OCI-M1 (cell line): ENCODE measurements at places on chromosomes 3 and 15.

- DNase-seq: no peak
Observed at GRCh38 chr3:159532577-159532976, 456.1 kb upstream of the IL12A start.

- no peak for DNase-seq
Observed at GRCh38 chr3:105580296-105580965, 213.7 kb downstream of the ALCAM start.

DNA sequence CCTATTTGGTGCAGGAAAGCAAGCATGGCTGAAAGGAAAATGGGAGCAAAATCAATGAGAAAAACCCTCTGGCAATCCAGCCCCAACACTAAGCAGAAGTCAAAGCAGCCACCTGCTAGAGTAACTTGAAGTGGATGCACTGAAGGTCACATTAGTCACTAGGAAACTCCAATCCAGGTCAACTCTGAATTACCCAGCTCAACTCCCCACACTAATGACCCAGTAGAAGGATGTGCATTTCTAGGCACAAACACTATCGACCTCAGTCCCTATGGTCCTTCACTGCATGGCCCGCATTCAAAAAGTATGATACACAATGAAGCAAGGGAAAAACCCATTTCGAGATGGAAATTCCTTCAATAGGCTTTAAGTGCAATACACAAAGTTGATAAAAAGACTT is 80.6 kb downstream of the RAD18 start:
- DNase-seq: no peak

- DNase-seq: peak; percentile 75
Observed at GRCh38 chr3:196662711-196663571, 23.4 kb downstream of the NRROS start.

GRCh38 chr3:184459355-184459754 is 79.5 kb downstream of the CHRD start:
- DNase-seq: no peak

DNA sequence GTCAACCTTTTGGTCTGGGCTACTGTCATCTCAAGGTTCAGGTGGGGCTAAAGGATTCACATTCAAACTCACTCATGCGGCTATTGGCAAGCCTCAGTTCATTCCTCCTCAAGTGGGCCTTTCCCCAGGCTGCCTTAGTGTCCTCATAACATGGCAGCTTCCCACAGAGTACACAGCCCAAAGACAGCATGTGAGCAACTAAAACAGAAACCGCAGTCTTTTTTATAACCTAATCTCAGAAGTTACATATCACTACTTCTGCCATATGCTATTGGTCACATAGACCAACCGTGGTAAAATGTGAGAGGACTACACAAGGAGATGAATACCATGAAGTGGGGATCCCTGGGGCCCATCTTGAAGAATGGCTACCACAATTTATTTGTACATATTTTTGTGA is 4.5 kb upstream of the CEP70 start:
- no peak for DNase-seq

DNA sequence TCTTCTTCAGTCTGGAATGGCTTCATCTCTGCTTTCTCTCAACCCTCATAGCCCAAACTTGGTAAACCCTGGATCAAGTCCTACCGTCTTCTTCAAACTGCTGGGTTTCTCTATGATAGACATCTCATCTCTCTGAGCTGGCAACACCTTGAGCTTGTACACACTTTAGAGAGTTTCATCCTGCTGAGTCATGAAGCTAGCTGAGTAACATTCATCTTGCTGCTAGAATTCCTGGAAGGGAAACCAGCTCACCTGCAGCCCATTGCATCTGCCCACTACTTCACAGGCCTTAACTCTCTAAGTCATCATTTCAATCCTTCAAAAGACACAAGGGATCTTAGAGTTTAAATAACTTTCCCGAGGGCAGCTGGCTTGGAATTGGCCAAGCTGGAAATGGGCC is 175.5 kb upstream of the RORA start:
- DNase-seq: no peak

GRCh38 chr3:26068890-26069289 is 279.0 kb downstream of the OXSM start:
- DNase-seq: no peak

GRCh38 chr3:54360320-54360719 is 238.0 kb downstream of the CACNA2D3 start:
- no peak for DNase-seq

DNA sequence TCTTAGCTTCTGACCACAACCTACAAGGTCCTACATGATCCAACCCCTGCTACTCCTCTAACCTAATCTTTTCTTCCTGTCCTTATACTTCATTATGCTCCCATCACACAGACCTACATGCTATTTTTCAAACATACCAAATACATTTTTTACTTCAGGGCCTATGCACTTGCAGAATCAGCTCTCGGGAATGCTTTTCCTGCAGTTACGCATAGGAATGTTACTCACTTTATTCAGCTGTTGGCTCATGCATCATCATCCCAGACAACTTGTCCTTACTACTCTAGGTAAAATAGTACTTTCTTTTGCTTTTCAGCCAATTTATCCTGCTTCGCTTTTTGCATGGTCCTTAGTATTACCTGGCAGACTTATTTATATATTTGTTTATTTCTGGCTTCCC is 105.6 kb downstream of the OXSM start:
- DNase-seq: no peak

- peak; percentile 33 for DNase-seq
Observed at GRCh38 chr15:50112488-50113186, 6.4 kb downstream of the ATP8B4 start.

- no peak for DNase-seq
Observed at GRCh38 chr3:186421946-186422345, 59.9 kb upstream of the DGKG start.

DNA sequence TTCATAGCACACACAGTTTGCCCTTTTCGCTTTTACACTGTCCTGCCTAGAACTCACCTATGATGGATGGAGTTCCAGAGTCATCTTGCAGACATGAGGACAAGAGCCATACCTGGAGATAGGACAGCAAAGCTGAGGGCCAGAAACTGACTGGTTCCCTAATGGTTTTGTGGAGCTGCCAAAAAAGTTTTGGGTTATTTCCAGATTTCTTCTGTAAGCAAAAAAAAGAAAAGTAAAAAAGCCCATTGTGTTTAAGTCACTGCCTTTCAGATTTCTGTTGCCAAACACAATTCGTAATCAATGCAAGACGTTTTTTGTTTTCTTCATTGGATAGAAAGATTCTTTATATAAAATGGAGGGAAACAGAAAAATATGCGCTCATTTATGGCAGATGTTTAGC is 42.4 kb upstream of the KY start:
- no peak for DNase-seq

GRCh38 chr15:64857421-64857820 is 15.7 kb downstream of the PLEKHO2 start:
- DNase-seq: no peak

GRCh38 chr3:111509308-111509707 is 32.7 kb upstream of the CD96 start:
- no peak for DNase-seq

DNA sequence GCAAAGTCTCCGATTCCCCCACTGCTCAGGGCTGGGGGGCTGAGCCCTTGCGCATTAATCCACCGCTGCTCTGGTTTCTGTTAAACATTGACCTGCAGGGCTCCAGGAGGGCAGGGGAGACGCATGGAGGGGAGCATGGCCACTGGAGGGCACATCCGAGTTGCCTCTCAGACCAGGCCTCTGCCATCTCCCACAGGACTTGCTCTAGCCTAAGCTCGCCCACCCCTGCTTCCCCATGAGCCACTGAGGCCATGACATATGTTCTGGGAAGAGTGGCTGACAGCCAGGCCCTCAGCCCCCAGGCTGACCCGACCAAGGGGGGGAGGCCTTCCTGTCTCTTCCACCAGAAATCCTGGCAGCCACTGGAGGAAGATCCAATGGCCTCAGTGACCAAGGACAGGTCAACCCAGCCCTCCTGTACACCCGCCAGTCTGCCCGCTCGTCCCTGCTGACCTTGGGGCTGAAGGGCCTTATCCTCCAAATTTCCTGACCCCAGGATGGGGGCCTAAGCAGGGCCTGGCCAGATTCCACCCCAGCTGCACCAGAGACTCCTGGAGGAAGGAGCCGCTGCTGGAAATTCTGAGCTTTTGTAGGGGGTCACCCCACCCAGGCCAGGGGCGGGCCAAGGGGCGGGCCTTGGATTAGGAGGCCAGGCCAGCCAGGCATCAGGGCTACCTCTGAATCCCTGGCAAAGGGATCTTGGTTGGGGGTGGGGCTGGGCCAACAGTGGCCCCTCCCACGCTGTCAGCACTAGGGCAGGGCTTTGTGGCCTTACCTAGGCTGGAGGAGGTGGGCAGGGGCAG is at the start of gene HYAL1:
Gene HYAL1 (minus strand): TSS at position 562 of the 803 bp plus-strand sequence. CDS start 618 bp downstream, outside the sequence.
- DNase-seq: no peak

- DNase-seq: no peak
Observed at GRCh38 chr3:10772271-10773161, 43.5 kb upstream of the SLC6A11 start.

- no peak for DNase-seq
Observed at GRCh38 chr15:66066005-66066404, 187.5 kb downstream of the MEGF11 start.

DNA sequence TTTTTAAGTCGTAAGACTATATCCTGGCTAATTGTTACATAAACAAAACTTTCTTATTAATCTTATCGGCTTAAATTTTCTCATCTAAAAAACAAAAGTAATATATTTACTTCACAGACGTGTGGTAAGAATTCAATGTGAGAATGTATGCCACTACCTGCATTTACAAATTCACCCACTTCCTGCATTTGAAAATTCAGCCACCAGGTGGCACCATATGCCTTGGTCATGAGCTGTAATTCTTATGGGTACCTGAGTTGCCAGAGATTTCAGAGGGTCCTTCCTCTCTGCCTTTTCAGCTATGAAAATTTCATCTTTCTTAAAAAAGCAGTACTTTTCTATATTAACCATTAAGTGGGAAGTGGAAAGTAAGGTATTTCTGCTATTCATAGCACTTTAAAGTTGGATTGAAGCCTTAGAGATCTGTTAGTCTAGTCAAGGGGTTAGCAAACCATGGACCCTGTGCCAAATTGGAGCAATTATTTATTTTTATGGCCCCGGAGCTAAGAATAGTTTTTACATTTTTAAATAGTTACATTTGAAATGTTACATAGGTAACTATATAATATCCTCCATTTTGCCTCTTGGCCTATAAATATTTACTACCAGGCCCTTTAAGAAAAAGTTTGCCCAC is 127.8 kb downstream of the HCN4 start:
- peak; percentile 83 for DNase-seq

DNA sequence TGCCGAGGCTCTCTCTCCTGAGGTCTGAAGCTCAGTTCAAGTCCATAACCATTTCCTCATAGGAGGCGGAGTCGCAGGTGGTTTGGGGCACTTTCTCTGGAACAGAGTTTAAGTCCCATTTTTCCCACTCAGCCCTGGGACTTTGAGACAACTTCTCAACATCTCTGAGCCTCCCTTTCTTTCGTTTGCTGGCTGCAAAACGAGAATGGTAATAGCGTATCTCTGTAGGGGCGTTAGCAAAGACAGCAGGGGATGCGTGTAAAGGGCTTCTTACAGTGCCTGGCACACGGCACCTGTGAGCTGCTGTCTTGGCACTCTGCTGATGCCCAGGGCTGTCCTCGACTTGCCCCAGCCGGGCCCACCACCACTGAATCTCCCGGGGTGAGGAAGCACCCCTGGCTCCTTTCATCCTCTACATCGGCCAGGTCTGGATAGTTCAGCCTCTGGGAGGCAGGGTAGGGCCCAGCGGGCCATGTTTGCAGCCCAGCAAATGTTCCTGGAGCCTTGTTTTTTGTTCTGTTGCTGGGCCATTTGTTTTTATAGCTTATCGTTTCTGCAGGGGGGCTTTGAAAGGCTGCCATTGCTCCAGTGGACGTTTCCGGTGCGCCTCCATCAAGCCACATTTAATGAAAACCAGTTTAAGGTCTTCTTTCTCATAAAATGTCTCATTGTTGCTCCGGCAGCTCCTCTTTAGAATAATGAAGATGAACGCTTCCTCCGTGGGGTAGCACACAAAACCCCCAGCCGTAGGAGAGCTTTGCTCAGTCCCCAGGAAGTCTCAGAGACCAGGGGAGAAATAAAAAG is 60.0 kb upstream of the WNT5A start:
- no peak for DNase-seq

- DNase-seq: peak; percentile 55
Observed at GRCh38 chr3:17032407-17033034, 147.8 kb downstream of the PLCL2 start.

- no peak for DNase-seq
Observed at GRCh38 chr3:102391491-102391890, 43.3 kb upstream of the ZPLD1 start.

GRCh38 chr15:67181221-67181639 is 73.2 kb downstream of the AAGAB start:
- DNase-seq: no peak

DNA sequence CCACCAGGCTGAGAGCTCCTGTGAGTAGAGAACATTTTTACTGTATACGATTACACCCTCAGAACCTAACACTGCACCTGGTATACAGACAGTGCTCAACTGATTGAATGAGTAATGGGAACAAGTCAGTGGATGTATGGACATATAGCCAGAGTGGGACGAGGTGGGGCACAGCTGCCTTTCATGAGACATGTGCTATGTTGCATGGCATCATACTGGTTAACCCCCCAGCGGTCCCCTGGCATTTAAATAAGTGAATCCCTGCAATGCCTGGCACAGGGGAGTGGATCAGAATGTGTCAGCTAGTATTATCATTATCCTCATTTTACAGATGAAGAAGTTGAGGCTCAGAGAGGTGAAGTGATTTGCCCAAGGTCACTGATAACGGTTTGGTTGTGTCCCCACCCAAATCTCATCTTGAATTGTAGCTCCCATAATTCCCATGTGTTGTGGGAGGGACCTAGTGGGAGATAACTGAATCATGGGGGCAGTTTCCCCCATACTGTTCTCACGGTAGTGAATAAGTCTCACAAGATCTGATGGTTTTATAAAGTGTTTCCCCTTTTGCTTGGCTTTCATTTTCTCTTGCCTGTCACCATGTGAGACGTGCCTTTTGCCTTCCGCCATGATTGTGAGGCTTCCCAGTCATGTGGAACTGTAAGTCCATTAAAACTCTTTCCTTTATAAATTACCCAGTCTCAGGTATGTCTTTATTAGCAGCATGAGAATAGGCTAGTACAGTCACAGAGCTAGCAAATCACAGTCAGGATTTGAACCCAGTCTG is 56.0 kb upstream of the ATP2B2 start:
- no peak for DNase-seq
